ENCODE measurements at places on chromosomes 6 and 20.

DNA sequence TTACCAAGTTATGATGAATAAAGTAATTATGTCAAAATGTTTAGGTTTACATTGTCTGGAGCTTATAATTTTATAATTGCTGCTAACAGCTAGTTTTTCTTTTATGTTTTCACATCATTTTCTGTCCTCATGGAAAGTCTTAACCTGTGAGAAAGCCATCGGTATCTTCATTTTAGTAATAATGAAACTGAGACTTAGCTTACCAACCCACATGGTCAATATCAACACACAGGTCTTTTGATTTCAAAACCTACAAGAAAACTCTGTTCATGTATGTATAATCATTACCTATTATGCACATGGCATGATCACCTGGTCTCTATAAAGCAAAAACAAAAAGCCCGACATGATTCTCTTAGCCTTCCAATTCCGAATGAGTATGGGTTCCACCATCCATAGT, 61.9 kb downstream of the KCNQ5 start:
- DNase-seq, result no peak

DNA sequence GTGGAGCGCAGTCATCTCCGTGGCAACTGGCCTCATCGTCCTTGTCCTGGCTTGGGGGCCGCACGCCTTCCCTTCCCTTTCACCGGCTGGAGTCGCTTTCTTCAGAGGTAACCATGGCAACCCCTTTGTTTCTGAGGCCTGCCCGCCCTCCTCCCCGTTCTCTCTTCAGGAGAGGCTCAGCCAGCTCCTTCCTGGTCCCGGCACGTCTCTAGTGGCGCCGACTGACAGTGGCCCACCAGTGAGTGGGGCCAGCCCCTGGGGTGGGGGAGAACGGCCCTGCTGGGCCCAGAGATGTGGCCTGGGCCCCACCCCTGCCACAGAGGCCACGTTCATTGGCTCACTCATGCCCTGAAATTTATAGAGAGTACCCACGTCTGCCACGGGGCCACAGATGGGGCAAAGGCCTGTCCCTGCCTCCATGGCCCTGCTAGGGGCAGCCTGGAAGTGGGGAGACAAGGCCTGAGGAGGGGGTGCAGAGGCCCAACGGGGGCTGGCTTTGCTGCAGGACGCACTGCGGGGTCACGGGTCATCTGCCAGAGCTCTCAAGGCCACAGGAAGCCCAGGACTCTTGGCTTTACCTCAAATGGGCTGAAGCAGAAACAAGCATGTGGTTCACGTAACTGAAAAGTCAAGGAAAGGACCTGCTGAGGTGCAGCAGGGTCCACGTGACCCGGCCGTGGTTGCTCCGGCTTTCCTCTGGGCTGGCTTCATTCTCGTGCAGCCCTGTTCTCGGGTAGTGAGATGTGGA, 1.4 kb upstream of the OSBPL2 start:
- no peak for DNase-seq

- DNase-seq, result no peak
Measured at GRCh38 chr6:22325481-22325880, 28.6 kb upstream of the PRL start.

- DNase-seq, result no peak
Measured at GRCh38 chr20:1436263-1436662, 30.4 kb downstream of the NSFL1C start.

DNA sequence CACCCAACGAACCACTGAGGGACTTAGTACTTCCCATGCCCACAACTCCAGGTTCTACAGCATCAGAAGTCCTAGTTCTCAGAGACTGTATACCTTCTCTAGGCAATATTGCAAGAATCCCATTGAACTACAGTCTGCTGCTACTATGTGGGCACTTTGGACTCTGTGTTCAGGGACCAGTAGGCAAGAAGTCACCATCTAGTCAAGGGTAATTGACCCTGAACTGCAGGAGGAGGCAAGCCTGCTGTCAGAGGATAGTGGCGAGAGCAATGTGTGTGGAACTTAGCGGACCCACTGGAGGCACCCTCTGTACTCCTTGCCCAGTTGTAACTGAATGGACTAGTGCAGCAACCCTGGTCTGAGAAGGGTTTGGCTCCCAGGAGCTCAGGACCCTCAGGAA, 15.7 kb downstream of the HEBP2 start:
- no peak for DNase-seq

DNA sequence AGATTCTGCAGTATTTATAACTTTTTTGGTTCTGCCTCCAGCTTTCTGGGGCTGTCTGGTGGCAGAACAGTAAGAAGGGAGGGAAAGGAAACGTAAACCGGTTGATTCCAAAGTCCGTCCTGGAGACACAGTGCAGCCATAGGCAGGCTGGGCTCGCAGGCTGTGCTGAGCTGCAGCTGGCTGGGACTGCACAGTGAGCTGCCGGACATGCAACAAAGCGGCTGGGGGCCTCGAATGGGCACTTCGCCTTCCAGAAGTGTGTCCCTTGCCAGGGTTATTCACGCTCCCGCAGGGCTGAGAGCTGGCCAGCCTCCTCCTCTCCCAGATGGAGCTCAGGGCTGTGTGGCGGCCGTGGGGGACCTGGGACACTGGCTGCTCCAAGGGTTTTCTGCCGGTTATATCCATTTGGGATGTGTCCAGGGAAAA, 78.1 kb upstream of the CD93 start:
- DNase-seq, result no peak

DNA sequence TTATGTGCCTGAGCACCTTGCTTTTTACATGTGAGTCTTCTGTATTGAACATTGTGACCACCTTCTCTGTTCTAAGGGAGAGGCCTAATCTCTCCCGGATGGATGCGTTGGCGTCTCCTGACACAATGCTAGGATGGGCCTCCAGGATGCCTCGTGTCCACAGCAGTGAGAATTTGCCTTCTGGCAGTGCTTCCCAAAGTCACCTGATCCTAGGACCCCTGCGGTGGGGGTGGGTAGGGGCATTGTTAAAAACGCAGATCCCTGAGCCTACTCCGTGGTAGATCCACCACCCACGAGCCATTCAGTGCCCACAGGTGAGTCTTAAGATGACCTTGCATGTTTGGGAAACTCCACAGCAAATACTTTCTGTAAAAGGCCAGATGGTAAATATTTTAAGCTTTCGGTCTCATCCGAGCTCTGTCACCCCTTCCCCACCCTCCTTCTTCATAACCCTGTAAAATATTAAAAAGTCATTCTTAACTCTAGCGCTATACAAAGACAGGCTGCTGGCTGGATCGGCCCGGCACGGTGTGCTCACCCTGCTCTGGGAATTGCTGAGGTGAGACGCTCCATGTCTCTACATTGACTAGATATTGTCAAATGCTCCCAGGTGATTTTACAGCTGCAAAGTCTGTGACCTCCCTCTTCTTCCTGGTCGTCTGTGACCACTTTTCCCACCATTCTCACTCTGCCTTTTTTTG, 106.7 kb upstream of the IYD start:
- no peak for DNase-seq

DNA sequence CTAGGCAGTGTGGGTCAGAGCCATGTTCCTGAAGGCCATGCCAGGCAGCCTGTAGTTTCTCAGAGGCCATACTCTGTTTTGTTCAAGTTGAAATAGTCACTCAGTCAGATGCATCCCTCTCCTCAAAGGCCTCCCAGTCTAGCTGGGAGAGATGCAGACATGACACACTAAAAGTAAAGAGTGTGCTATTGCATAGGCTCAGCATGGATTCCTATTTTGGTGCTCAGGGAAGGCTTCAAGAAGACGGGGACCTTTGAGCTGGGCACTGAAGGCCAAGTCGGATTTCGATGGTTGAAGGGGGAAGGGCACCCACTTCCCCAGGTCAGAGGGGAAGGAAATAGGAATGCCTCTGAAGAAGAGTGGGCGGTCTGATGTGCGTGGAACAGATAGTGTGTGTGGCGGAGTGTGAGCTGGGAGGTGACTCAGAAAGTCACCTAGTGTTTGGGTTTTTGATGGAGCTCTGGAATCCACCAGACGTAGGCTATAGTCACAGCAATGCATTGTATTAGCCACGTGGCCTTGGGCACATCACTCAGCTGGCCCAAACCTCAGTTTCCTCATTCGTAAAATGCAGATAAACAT, 3.7 kb downstream of the EPB41L1 start:
- no peak for DNase-seq

DNA sequence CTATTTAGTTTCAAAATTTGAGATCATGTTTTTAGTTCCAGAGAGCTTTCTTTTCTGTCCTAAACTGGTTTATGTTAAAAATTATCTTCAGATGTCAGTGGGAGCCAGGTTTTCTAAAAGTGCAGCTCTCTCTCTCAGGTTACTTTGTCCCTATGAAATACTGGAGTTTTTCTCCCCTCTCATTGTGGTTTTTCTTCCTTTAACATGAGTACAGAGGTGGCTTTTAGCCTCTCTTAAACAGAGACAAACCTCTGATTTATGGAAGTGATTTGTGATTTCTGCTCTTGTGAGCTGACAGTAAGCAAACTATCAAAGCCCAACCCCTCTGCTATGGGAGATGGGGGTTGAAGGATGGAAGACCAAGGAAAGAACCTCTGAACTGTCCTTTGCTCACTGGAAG, 85.7 kb downstream of the LIN28B start:
- DNase-seq, result no peak
